ENCODE measurements at places on chromosomes 4 and X. TPM values are rescaled to one million over a fixed set of nuclear protein-coding genes. Genes with fewer than 3 reads are reported as not detected.

MAOA gene
- 162 TPM for total RNA-seq

LRIT3 gene
- 0.05 TPM for total RNA-seq

FRG1 gene
- 23.7 TPM for total RNA-seq

C4orf36 gene
- 0.66 TPM for total RNA-seq

PHEX gene
- total RNA-seq, result not detected

All from right lobe of liver (tissue), 6 donors.